ENCODE measurements at places on chromosomes 4 and X.

DNA sequence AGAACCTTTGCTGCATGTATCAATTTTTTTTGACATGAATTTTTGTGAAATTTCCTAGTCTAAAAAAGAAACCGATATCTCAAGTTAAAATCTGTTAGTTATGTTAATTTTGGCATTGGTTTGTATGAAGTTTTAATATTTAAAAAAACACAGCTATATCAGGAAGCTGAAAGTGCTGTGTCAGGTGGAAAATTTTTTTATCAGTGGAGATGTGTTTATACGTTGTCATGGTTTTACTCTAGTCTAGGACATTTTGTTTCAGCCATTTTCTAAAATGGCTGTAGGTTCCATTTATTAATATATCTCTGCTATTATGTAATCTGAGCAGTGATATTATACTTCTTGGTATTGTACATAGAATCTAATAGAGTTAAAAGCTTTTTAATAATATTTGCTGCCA lies 34.2 kb downstream of the OCRL start:
- no peak for DNase-seq

- DNase-seq: no peak
These were observed 89.3 kb upstream of the CYLC1 start for GRCh38 chrX:83771664-83772063.

DNA sequence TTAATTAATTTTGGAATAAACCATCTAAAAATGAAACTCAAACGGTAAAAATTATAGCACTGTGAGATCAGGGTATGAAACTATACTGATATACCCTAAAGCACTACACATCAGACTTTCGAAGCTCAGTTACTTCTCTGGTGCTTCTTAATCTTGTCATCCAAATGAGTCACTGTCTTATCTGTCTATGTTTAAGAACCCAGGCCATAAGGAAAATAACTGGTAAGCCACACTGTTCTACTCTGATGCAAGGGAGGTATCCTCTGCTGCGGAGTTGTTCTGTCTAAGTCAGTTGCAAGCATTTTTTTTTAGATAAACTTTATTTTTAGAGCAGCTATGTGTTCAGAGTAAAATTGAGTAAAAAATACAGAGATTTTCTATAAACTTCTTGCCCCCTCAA lies 830.8 kb upstream of the POU3F4 start:
- DNase-seq: no peak

- no peak for DNase-seq
These were observed 46.7 kb upstream of the BTC start for GRCh38 chr4:74840936-74841509.

DNA sequence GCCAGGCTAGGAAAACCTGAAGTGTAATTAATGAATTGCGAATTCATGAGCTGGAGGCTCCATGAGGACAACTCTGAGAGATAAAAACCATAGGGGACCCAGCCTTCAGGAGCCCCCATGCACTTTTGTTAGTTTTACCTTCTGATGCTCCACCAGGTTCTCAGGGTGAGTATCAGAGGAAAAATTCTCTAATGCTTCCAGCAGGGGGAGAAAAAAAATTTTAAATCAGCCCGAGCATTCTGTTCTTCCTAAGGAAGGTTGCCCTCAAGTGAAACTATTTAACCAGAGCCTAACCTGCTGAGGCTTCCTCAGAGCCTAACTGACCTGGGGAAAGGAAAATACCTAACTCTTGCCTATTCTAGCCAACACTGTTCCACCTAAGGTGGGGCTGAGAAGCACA lies 552.6 kb downstream of the PPARGC1A start:
- no peak for DNase-seq

- DNase-seq: no peak
These were observed 129.2 kb downstream of the FHDC1 start for GRCh38 chr4:153065276-153065675.

- no peak for DNase-seq
These were observed 49.8 kb upstream of the PRSS48 start for GRCh38 chr4:151227172-151227571.

DNA sequence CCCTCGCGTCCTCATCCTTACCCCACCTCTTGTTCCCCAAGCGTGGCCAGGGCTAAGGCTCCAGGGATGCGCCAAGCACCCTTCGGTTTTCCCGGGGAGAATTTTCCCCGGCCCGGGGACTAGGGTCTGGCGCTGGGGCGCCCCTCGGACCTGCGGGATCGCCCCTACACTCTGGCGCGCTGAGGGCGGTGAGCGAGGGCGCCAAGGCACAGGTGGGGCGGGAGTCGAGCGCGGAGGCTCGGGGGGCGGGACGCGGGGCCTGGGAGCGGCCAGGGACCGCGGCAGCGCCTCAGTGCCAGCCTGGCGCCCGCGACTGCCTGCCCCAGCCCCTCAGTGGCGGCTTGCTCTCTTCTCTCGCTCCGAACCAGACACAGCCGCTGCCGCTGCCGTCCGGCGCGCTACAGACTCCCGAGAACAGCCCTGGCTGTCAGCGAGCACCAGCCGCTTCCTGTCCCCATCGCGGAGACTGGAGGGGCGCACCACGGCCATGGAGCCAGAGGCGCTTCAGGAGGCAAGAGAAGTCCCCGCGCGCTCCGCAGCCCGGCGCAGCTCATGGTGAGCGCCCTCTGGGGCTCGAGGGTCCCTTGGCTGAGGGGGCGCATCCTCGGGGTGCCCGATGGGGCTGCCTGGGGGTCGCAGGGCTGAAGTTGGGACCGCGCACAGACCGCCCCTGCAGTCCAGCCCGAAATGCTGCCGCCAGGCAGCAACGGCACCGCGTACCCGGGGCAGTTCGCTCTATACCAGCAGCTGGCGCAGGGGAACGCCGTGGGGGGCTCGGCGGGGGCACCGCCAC lies at the start of gene DRD5:
Gene DRD5 (plus strand): TSS at position 292 of the 793 bp plus-strand sequence. CDS start 396 bp downstream, at position 688.
- DNase-seq: no peak

- DNase-seq: peak; percentile 25
These were observed 36.8 kb upstream of the SH3RF1 start for GRCh38 chr4:169307576-169307975.

DNA sequence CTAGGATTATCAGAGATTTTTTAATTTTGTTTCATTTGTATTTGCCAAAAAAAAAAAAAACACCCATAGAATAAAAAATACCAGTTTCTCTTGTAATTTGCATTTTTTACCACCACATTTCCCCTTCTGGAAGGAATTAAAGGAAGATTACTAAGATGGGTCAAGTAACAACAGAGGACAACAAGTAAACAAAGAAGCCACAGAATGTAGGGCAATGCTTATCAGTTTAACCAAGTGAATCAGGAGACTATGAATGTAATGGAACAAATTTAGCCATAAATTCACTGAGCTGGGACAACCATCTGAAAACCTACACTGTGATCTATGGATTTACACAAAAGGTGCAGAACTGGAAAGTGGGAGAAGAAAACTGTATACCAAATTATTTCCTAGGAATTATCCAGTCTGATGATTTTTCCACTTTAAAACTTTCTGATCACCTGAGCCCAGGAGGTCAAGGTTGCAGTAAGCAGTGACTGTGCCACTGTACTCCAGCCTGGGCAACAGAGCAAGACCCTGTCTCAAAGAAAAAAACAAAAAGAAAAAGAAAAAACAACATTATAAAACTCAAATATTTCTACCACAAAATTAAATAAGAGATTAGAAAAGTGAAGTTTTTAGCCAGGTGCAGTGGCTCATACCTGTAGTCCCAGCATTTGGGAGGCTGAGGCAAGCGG lies 32.4 kb downstream of the LRBA start:
- DNase-seq: no peak

DNA sequence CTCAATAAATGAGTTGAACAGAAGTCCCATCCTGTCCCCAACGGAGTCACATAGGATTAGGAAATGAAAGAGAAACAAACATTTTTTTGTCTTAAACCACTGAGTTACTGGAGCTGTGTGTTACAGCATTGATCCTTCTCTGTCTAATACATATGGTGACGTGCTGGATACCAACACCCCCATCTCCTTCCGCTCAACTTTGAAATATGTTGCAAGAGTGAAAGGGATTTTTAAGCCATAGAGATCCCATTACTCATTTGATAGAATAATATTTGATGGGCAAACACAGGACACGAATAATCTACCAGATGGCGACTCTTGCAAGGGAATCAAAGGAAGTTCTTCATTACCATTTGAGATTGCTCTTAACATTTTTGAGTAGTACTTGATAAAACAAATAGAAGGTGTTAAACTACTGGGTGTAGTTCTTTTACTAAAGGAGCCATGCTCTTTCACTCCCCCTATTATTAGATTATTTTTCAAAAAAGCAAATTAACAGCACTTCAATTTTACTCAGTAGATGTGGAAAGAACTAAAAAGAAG lies 140.5 kb downstream of the PACRGL start:
- no peak for DNase-seq

DNA sequence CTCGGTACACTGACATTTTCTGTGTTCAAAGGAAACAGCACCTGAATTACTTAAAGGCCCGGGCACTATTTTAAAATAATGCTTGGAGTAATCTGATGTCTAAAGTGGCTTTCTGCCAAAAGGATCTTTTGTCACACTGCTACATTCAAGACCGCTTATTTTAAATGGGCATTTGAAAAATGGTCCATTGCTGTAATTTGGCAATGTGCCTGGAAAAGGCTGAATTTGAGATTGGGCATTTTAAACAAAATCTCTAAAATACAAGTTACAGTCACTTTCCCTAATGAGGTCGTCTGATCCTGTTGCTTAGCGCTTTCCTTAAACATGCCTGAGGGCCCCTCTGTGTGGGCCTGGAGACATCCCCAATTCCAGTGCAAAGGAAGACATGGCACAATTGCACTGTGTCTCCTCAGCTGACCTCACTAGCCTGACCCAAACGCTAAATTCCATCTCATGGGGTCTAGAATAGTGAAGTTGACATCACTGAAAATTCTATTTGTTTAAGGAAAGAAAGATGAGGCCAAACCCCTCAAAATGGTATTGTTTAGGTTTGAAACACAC lies 214.2 kb downstream of the GPC3 start:
- DNase-seq: no peak

GRCh38 chrX:110532581-110532931 lies 173.9 kb downstream of the RTL9 start:
- DNase-seq: no peak

DNA sequence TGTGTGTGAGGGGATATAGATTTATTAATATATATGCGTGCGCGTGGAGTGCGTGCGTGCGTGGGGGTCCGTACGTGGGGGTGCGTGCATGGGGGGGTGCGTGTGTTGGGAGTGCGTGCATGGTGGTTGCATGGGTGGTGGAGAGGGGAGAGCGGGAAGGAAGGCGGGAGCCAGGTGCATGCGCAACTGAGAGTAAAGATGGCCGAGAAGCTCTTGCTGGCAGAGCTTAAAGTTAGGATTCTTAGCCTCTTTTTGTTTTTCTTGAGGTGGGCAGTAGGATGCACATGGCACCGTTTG lies 45.8 kb downstream of the TEX13B start:
- DNase-seq: no peak

GRCh38 chr4:128483041-128483440 lies 195.4 kb upstream of the PGRMC2 start:
- no peak for DNase-seq

DNA sequence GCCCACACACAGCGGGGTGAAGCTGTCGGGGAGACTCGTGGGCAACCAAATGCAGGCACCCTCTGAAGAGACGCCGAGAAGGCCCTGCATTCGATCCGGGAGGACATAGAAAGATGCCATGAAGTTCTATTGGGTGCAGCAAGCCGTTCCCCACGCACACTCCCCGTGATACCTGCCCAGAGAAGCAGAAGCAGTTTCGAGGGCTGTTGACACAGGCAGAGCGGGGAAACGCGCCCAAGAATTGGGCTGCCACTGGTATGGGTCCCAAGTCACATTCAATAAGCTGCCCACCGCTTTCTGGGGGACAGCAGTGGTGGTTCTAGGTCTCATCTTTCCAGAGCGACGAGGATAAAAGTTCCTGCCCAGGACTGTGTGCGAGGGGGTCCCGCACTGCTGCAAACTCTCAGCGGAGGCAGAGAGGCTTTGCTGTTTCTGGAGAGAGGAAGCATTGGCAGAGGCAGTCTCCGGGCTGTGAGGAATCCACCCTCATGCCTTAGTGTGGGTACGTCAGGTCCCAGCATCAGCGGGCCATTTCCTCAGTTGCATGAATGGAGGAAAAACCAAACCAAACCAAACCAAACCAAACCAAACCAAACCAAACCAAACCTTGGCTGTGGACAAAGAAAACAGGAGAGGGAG lies 10.1 kb downstream of the PITX2 start:
- DNase-seq: no peak

DNA sequence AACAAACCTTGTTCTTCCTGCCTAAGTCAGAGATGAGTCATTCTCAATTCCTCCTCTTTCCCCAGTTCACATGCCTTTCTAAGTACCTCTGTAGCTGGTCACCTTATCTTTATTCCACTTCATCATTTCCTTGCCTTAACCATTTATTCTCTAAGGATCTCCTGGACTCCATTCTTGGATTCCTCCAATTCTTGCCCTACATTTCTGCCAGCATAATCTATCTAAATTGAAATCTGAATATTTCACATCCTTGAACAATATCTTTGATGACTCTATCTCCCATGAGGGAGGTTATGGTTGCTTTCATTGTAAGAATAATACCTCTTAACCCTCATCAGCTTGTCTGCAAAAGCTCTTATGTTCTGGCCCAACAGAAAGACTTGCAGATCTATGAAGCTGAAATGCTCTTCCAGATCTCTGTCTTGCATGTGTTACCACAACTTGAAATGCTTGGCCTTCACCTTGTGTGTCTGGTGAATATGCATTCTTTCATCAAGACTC lies 28.6 kb upstream of the PDE5A start:
- DNase-seq: no peak

- DNase-seq: no peak
These were observed 17.5 kb downstream of the PTTG2 start for GRCh38 chr4:37977471-37978247.

DNA sequence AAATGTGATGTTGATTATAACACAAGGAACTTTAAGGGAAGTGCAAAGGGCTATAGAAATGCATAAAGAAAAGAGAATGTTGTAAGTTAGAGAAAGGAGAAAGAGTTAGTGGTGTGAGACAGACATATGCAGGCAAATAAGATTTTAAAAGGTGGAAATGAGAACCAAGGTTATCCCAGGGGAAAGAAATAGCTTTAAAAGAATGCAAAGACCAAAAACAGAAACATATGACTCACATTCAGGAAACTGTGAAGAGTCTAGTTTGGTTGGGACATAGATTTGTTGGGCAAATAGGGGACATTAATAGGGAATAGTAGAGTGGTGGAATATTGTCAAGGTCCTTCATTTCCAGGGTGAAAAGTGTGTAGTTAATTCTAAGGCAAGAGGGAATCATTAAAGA lies 52.4 kb downstream of the MAPK10 start:
- no peak for DNase-seq

All from SHP77 (cell line).